Right ventricle myocardium inferior (tissue), 1 donor: ENCODE measurements at places on chromosomes 6 and 20. TPM values are rescaled to one million over a fixed set of nuclear protein-coding genes. Genes with fewer than 3 reads are reported as not detected.

Gene LY6G5B
- 3.9 TPM for total RNA-seq

Gene XKR7
- total RNA-seq = not detected

Gene BEND3
- 1.6 TPM for total RNA-seq

Gene DNAJC5
- total RNA-seq = 41.4 TPM

Gene TREML2
- total RNA-seq = 0.11 TPM

Gene C20orf141
- total RNA-seq = not detected

Gene CARMIL1
- 5.4 TPM for total RNA-seq

Gene DSP
- 305 TPM for total RNA-seq

Gene ROS1
- 0.08 TPM for total RNA-seq

Gene MAP3K4
- total RNA-seq = 49.0 TPM

Gene CYP24A1
- total RNA-seq = not detected

Gene ZBTB2
- 4.5 TPM for total RNA-seq

Gene SLC35B2
- 21.3 TPM for total RNA-seq

Gene SPTLC3
- 6.9 TPM for total RNA-seq

Gene ADTRP
- not detected for total RNA-seq

Gene PTK6
- total RNA-seq = 0.11 TPM

Gene RAD21L1
- not detected for total RNA-seq

Gene PGC
- total RNA-seq = not detected

Gene NKX2-4
- total RNA-seq = not detected
